ENCODE measurements at places on chromosomes 2 and 18.
A peak's percentile ranks its signal among the peaks of the same experiment; 100 is the strongest.

GRCh38 chr2:164078421-164078820 is 342.6 kb upstream of the FIGN start:
- DNase-seq, result no peak

- no peak for DNase-seq
These were observed 34.4 kb downstream of the SKA1 start for GRCh38 chr18:50409236-50409635.

- peak; percentile 62 for DNase-seq
These were observed 40.4 kb downstream of the DHRS9 start for GRCh38 chr2:169109502-169110409.

GRCh38 chr2:71634567-71634966 is 181.2 kb downstream of the DYSF start:
- DNase-seq, result no peak

DNA sequence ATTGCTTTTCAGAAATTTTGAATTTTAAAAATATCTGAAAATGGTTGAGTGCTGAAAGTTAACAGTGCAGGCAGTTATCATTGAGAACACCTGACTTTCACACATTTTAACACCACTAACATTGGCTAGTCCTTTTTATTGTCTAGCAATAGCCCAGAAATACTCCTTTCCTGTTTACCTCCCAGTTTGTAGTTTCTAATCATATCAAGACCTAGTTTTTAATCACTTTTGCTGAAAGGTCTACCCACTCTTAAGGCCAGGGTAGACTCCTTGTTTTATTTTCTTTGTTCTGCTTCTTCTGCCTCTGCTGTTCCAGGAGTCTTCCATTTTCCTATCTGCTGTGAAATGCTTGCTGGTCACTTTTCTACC is 72.1 kb downstream of the UBE2E3 start:
- no peak for DNase-seq

DNA sequence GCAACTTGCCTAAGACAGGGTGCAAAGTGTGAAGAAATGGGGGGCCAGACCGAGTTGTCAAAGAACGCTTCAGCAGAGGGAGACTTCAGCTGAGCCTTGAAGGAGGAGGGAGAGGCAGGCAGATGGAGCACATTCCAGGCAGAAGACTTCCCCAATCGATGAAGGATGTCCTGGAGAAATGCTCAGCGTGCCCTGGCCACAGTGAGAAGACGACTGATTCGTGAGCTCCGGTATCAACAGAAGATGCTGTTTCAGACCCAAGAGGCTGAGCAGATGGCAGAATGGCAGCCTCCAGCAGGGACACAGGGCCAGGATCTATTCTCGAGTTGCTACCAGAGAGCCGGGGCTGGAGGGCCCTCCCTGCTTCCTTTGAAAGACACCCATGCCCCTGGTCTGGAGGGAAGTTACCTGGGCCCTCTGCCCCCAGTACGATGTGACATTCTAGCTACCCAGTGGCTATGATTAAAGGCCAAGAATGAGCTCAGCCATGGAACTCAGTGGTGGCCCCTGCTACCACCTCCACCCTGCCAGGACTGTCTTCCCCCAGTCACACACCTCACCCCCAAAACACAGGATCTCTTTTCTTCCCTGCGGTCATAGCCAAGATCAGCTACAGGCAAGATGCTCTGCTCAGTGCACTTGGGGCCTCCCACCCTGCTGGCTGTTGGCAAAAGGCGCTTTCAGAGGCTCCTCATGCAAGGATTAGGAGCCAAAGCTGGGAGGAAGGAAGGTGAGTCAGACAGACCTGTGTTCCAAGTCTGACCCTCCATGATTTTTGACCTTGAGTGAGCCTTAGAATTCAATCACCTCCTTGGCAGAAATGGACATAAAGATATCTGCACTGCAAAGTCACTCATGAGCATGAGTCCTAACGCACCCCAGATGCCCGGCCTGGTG is 84.3 kb downstream of the TFCP2L1 start:
- DNase-seq, result no peak

- no peak for DNase-seq
These were observed 661.7 kb upstream of the NRXN1 start for GRCh38 chr2:51693640-51694039.

DNA sequence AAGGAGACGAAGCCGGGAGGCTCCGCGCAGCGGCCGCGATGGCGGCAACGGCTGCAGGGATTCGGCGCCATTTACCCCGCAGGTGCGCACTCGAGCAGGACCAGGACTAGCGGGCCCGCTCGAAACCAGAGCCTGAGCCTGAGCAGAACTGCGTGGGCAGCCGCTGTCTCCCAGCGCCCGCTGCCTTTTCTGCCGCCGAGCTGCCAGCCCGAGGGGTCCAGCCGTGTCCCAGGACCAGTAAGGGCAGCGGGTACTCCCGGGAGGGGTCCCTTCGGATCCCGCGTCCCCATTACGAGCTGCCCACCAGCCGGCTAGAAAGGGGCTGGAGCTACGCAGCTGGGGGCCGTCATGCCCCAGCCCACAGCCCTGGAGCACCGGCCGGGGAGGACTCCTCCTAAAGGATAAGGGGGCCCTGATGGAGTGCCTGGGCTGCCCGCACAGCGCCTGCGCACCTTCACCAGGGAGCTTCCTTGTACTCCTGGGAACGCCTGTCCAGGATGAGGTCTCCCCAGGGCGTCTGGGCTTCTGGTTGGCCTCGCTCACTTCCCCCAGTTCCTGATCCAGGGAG is 9.9 kb downstream of the ALPP start:
- DNase-seq, result no peak

- no peak for DNase-seq
These were observed 382.6 kb upstream of the CDH2 start for GRCh38 chr18:28559511-28559910.

GRCh38 chr2:12816379-12817306 is 99.9 kb downstream of the TRIB2 start:
- DNase-seq, result peak; percentile 13

DNA sequence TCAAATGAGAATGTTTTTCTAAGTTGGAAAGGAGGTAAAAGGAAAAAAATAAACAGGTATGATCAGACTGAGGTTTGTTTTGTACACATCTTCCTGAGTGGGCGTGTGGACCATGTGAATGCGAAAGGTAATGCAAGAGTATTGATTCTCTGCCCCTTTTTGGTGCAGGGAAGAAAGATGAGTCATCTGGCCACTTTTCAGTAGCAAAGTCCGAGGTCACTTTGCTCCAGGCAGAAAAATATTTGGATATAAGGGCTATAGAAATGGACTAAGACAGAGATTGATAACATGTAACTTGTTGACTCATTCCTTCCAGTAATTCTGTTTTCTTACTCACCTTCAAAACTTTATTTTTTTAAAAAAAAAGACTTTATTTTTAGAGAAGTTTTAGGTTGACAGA is 130.5 kb downstream of the DSEL start:
- DNase-seq, result no peak

Data from natural killer cell (primary cell).